ENCODE measurements at places on chromosomes 3 and 15.

DNA sequence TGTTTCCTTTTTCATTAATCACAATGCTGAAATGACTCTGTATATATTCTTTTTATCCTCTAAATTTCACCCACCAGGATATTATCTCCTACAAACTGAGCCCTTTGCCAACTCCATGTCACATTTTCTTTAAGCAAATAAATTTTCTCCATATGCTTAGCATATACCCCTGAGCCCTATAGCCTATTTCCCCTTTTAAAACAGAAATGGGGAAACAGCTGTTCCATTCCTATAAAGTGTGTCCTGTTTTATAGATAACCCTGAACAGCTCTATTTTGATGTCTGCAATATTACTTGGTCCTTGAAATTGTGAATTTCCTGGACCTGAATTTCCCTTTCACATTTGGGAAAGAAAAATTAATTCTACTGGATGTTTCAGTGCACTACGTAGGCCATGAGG is 15.6 kb upstream of the FILIP1L start:
- no peak for DNase-seq

GRCh38 chr15:101001056-101001455 is 81.9 kb downstream of the LRRK1 start:
- no peak for DNase-seq

DNA sequence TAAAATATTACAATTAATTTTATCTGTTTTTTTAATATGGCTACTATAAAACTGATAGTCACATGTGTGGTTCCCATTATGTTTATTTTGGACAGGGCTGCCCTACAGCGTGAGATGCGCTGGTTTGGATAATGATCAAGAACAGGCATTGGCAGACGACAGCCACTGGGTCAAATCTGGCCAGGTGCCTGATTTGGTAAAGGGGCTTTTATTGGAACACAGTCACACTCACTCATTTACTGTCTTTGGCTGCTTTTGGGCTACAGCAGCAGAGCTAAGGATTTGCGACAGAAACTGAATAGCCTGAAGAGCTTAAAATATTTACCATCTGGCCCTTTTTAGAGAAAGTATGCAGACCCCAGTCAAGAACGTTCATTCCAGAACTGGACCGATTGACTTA is 724.2 kb upstream of the CFAP20DC start:
- no peak for DNase-seq

- DNase-seq: no peak
These were observed 13.6 kb upstream of the SRP14 start for GRCh38 chr15:40052604-40053003.

DNA sequence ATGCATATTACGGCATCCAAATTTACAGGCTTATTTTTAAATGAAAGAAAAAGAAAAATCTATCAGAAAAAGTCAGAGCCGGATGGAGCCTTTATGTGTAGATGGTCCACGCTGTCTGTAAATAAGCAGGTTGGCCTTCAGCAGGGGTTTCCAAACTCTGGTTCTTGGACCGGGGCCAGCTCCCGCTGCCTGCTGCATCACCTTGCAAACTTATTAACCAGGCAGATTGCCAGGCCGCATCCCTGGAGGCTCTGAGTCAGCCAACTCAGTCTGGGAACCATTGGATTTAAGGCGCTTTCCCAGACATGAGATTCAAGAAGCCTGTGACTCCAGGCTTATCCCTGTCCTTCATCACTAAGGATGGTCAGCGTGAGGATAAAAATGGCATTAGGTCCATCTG is 212.4 kb downstream of the OPA1 start:
- no peak for DNase-seq

GRCh38 chr3:197690754-197691153 is 46.0 kb downstream of the RUBCN start:
- DNase-seq: no peak

DNA sequence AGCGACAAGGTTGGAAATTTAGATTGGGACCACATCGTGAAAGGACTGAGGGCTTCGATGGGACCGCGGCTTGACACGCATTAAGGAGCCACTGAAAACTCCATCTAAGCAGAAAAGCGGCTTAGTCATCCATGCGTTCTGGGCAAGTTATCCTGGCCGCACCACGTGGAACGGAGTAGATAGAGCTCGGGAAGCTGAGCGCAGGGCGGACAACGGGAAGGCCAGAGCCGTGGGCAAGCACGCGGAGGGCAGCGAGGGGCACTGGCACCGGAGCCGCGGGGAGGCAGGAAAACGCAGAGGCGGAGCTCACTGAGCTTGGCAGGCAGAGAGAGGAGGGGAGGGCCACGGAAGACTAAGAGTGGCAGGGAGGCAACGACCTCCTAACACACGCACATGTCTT is 61.3 kb upstream of the VGLL4 start:
- DNase-seq: no peak

GRCh38 chr3:137469263-137469662 is 294.9 kb upstream of the SOX14 start:
- no peak for DNase-seq

DNA sequence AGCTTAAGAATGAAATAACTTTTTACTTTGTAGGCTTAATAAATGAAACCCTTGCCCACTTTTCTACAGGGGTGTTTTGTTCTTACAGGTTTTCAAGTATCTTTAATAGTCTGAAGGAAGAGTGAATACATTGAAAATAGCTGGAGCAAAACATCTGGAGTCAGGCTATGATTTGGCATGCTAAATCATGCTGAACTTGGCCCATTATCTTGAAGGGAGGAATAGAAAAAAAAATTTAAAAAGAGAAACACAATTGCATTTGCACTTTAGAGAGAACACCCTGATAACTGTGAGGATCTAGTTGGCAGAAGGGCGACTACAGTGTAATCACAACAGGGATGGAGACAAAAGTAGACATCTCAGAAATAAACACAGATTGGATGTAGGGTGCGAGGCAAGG is 1.8 kb upstream of the IQGAP1 start:
- DNase-seq: no peak

GRCh38 chr3:147388700-147389580 is 17.4 kb downstream of the ZIC4 start:
- DNase-seq: no peak

DNA sequence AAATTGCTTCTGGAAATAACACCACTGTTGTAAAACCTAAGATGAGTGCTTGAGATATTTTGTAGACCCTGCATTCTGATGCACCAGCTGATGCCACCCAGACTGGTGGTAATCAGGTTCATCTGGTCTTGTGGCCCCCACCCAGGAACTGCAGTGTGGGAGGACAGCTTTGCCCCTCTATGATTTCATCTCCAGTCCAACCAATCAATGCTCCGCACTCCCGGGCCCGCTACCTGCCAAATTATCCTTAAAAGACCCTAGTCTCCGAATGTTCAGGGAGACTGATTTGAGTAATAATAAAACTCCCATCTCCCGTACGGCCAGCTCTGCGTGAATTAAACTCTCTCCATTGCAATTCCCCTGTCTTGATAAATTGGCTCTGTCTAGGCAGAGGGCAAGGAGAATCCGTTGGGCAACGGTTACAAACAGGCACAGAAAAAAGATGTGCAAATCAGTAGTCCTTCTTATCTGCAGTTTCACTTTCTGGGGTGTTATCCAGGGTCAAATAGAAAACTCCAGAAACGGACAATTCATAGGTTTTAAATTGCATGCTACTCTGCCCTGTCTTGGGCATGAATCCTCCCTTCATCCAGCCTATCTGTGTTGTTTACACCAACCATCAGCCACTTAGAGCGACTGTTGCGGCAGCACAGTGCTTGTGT is 29.2 kb upstream of the TRPM1 start:
- no peak for DNase-seq

GRCh38 chr3:62414786-62415185 is 41.4 kb upstream of the FEZF2 start:
- DNase-seq: no peak

- no peak for DNase-seq
These were observed 62.3 kb downstream of the CEP152 start for GRCh38 chr15:48748535-48748934.

Data from activated naive CD4-positive, alpha-beta T cell treated with Interleukin-2 at 50 U/mL for 16 hours (primary cell).